ENCODE measurements at places on chromosomes 6 and 20.

DNA sequence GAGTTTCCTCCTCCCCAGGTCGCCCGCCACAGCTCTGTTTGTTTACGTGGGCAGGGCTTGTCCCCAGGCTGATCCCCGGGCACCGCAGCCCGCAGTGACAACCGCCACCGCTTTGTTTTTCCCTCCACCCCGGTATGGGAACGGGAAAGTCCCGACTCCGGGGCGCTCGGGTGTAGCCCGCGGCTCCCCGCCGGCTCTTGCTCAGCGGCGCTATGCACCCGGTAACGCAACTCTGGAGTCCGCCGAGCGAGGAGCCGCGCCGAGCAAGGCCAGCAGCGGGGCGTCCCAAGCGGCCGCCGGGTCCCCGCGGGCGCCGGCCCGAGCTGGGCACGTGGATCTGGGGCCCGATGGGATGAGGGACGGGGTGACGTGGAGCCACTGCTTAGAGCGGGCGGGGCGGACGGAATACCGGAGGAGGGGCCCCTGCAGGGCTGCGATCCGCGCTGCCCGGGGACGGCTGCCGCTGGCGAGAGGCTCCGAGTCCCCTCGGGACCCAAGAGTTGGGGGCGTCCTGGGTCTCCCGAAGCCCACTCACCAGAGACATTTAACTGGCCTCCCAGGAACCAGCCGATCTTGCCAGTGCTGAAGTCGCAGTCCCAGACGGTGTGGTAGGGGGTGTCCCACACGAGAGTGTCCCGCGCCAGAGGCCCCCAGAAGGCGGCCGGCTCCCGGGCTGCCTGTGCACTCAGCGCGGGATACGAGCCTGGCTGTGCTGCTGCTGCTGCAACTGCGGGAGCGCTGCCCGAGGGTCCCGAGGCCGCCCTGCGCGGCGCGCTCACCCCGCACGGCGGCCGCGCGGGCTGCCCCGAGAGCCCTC lies 497 bp downstream of the ACSS1 start:
- DNase-seq: peak; percentile 70

DNA sequence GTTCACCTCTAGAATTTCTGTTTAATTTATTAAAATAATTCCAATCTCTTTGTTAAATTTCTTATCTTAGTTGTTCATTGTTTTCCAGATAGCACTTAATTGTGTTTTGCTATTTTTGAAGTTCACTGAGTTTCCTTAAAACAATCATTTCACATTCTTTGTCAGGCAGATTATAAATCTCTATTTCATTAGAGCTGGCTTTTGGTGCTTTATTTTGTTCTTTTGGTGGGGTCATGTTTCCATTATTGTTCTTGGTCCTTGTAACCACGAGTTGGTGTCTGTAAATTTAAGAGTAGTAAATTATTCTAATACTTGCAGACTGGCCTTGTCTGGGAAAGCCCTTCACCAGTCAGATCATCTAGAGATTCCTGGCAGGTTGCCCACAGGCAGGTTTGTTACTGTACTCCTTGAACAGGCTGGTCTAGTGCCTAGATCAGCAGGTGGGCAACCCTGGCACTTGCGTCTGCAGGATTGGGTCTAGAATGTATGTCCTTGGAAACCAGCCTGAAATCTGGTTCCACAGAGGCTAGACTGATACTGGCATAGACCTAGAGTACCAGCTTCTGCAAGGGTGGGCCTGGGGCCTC lies 110.4 kb downstream of the ADGB start:
- no peak for DNase-seq

GRCh38 chr6:28542440-28543296 lies 17.0 kb downstream of the GPX5 start:
- DNase-seq: no peak

GRCh38 chr6:1945235-1945832 lies 300.1 kb downstream of the GMDS start:
- DNase-seq: no peak

DNA sequence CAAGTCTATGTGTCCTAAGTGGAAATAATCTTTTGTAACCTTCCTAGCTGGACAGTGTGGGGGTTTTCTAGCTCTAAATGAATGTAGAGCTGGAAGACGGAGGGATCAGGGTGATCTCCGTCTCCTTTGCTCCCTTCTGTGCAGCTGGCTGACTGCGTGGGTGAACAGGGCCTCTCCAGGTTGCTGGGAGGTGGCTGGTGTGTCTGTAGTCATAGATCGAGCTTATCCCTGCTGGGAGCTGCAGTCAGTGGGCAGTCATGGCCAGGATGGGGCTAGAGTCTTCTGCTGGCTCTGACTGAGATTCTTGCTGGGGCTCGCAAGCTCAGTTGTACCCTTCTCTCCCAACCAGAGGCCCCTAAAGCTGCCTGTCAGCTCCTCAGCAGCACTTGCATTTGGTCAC lies 6.4 kb downstream of the SEC23B start:
- no peak for DNase-seq

- DNase-seq: no peak
Measured at GRCh38 chr20:48054051-48054450, 268.8 kb upstream of the SULF2 start.

DNA sequence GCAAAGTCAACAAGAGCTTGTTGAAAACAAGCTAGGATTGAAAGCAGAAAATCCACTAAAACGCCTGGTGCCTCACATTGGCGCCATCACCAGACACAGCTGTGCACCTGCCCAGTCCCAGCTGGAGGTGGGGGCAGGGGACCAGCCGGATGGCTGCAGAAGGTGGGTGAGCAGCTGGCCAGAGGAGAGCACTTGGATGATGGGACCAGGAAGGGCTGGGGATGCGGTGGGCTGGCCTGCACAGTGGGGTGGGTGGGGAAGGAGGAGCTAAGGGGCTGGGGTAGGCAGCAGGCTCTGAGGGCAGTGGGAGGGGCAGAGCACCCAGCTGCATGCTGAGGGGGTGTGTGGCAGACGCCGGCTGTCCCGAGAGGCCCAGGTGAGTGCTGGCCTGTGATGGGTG lies 7.1 kb downstream of the CABLES2 start:
- DNase-seq: no peak

GRCh38 chr6:414447-414846 lies 22.9 kb downstream of the IRF4 start:
- DNase-seq: no peak

- no peak for DNase-seq
Measured at GRCh38 chr6:6910734-6911295, 196.9 kb upstream of the RREB1 start.

GRCh38 chr20:2295886-2296515 lies at the start of gene TGM3:
TGM3 (plus strand) TSS chr20:2296001; CDS start chr20:2296064, 63 bp downstream.
- DNase-seq: no peak

DNA sequence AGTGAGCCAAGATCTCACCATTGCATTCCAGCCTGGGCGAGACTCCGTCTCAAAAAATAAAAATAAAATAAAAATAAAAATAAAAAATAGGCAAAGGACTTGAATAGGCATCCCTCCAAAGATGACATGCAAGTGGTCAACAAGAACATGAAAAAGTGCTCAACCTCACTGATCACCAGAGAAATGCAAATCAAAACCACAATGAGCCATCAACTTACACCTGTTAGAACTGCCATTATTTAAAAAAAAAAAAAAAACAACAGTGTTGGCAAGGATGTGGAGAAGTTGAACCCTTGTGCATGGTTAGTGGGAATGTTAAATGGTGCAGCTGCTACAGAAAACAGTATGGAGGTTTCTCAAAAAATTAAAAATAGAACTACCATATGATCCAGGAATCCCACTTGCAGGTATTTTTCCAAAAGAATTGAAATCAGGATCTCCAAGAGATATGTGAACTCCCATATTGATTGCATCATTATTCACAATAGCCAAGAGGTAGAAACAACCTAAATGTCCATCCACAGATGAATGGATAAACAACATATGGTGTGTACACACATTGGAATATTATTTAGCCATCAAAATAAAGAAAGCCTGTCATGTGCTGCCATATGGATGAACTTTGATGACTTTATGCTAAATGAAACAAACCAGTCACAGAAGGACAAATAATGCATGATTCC lies 2.8 kb downstream of the C20orf203 start:
- DNase-seq: no peak

DNA sequence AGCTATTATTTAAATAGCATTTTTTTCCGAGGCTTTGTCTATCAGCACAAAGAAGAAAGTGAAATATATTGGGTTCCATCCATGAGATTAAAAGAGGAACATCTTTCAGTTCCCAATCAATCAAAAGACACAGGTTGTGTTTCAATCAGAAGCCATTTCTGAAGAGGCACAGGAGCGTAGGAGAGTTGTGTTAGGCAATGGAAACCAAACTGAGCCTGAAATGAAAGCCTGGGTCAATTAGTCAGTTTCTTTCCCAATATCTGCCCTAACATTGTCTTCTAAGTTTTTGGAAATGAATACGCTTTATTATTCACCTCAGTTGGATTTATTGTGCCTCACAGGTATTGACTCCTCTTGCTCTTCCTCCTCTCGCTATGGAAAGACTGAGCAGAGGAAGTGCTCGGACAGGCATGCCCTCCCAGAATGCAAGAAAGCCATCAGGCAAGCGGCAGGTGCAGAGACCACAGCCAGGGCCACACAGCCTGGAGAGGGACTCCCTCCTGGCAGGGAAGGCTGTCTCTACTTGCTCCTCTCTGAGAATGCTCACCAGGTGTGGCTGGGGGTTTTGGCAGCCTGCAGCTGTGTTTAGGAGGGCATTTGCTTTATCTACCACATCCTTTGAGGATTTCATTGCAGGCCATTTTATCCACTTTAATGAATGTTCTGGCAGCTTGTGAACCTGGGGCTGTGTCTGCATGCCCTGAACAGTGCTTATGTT lies 100.8 kb upstream of the NEDD9 start:
- DNase-seq: no peak

DNA sequence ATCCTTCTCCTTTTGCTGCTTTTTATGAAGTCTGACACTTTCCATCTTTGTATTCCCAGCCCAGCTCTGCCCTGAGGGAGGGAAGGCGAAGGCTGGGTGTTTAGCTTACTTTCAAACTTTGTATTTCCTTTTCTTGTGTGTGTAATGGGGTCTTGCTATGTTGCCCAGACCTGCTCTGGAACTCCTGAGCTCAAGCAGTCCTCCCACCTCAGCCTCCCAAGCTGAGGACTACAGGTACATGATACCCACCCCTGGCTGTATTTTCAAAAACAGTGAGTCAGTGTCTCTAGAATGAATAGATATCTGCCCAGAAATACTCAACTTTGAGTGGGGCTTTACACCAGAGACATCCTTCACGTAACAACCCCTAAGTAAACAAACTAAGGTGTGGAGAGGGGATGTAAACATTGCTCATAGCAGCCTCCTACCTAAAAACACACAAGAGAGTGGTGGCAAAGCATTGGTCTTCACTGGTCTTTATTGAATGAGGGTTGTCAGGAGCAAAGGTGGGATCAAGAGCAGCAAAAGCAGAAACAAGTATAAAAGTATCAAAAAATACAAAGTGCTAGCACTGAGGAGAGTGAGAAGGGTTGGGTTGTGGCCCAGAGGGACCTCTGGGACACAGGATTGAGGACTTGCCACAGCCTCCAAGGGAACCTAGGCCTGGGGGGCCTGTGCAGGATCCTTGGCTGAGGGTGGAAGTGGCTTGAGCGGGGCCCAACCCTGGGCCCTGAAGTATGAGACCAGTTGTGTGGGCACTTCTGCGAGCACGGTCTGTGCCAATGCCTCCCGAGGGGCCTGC lies 10.2 kb downstream of the SPAG4 start:
- DNase-seq: no peak
